ENCODE measurements at places on chromosomes 11 and 22.
A peak's percentile ranks its signal among the peaks of the same experiment; 100 is the strongest.

GRCh38 chr11:66663741-66664296 lies 13.9 kb downstream of the RBM4B start:
- no peak for DNase-seq

DNA sequence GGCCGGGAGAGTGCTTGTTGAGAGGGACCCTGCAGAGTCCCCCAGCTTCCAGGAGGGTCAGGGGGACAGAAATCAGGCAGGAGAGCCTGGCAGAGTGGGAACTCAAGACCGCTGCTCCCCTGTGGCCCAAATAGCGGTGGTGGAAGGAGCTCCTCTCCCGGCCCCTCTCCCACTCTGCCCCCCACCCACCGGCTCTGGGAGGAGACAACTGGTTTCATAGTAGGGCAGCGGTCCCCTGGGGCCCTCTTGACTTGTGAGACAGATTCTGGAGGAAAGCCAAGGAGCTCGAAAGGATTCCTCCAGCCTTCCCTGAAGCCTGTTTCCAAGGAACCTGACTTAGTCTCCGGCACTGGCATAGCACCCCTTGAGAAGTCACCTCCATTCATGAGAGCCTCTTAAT lies 10.1 kb downstream of the PKNOX2 start:
- DNase-seq: no peak

GRCh38 chr11:101705972-101706371 lies 122.2 kb upstream of the TRPC6 start:
- no peak for DNase-seq

DNA sequence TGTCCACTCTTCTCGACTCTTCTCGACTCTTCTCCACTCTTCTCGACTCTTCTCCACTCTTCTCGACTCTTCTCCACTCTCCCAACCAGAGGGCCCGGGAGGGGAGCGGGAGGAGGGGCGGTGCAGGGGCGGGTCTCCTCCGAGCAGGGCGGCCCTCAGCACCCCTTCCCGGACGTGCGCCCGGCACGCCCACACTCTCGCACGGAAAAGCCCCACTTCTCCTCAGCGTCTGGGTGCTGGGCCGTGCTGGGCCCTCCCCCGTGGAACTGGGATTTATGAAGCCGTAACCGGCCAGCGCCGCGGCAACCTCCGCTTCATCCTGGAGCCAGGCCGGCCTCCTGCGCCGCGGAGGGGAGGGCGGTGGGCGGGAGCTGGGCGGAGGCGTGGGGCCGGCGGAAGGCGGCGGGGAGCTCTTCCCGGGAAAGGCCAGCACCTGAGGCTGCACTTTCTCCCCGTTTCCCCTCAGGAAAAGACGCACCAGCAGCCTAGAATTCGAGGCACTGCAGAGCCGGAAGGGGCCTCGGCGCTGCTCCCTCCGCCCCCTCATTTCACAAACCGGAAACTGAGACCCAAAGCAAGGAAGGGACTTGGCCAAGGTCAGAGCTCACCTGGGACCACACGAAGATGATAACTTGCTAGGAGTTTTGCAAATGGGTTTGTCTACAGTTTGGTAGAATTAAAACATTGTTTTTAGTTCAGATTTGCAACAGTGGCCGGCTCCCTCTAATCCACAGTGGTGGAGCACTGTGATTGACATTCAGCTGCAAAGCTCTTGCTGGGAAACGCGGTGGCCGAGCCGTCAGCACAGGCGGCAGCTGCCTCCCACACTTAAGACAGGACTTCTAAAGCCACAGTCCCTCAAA lies 31.6 kb upstream of the JAM3 start:
- peak; percentile 60 for DNase-seq

DNA sequence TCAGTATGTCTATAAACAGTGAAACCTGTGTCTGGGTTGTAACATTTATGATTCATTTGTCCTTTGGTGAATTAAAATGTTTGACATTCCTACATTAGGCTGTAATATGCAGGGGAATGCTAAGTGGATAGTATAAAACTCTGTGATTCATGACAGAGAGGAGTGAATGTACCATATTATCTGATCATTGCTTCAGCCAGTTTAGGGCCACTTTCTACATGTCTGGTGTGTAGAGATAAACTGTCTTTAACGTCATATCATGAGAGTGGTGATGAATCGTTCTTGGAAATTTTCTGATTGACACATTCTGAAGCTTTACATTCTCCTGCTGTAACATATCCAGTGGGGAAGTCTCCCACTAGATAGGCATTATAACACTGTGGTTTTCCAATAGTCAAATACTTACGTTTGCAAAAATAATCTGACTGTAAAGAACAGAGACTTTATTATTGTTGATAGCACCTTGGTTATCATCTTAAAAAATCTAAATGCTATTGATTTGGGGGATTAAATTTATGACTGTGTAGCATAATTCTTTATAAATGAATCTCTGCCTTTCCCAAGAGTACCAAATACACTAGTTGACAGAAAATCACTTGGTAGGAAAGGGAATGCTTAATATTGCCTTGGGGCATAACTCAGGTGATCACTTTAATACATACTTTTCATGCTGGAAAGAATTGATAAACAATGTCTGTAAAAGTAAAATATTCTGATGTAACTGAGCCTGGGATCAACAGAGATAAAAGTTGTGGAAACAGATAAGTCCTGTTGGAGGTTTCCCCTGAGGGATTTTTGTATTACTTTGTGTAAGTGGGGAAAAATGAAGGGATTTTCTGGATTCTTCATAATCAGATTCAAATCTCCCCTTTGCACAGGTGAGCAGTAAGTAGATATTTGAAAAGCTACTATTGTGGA lies 427.9 kb downstream of the JRKL start:
- no peak for DNase-seq

DNA sequence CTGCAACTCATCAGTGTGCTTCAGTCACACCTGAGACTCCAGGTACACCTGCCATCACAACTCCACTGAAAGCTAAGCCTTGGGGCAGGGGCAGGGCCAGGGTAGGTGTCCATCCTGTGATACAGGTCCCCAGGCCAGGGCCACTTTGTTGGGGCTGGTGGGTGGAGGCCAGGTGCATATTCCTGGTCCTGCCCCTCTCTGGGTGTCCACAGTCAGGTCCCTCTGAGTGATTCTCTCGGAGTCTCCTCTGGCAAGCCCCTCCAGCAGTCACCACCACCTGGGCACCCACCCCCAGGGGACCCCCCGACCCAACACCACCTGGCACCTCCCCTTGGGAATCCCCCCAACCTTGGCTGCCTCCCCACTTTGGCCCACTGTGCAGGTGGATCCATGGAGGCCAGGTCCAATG lies 9.5 kb upstream of the ACR start:
- no peak for DNase-seq

DNA sequence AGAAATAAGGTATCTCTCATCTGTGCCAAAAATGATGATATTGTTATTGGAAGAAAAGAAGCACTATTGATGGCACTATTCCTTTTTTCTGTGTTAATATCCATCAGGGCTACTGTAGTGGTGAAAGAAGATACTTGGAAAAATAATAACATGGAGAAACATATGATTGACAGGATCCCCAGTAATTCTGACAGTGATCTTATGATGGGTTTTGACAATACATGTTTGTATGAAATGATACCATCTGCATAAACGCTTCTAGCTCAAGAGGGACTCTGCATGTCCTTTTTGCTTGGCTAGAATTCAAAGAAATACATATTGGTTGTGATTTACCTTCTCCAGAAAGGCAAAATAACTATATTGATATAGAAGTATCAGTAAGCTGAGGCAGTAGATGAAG lies 178.1 kb downstream of the GUCY1A2 start:
- no peak for DNase-seq

GRCh38 chr11:18321578-18321968 lies 367 bp downstream of the HPS5 start:
- DNase-seq: no peak

GRCh38 chr11:8363921-8364320 lies 100.2 kb upstream of the LMO1 start:
- no peak for DNase-seq

DNA sequence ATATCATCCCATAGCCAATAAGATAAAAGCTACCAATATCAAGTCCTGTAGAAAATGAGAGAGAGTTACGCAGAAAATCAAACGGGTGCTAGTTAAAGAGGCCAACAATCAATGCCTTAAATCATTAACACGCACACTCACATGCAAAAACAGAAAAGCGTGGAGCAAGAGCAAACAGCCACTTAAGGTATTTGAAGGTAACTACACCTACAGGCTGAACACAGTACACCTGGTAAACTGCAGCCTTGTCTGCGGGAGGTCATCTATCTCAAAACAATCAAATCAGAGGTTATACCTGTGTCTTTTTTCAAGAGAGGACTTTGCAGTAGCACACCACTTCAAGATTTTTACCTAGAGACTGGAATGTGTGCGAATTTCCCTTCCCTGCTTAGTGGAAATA lies 23.6 kb downstream of the SLC35F2 start:
- no peak for DNase-seq

- DNase-seq: no peak
These were observed 6.8 kb downstream of the OR4D10 start for GRCh38 chr11:59479906-59480305.

DNA sequence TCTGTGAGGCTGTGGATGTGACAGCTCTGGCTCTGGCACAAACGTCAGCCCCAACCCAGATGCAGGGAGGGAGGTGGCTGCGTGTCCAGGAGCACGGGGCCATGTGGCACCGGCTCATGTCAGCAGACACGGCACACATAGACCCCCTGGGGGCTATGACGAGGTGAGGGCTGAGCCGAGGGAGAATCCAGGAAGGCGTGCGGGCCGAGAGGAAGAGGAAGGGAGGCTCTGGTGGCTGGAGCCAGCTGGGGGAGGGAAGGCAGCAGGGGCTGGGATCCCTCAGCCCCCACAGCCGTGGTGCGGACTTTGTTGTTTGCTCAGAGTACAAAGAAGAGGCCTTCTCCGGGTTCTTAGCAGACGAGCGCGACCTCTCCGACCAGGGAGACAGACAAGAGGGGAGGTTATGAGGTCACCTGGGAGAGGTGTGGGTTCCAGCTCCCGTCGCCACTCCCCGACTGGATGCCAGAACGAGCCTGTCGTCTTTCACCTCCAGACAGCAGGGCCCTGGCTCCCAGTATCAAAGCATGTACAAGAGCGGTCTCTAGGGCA lies 46.1 kb downstream of the CDKN1C start:
- DNase-seq: no peak

DNA sequence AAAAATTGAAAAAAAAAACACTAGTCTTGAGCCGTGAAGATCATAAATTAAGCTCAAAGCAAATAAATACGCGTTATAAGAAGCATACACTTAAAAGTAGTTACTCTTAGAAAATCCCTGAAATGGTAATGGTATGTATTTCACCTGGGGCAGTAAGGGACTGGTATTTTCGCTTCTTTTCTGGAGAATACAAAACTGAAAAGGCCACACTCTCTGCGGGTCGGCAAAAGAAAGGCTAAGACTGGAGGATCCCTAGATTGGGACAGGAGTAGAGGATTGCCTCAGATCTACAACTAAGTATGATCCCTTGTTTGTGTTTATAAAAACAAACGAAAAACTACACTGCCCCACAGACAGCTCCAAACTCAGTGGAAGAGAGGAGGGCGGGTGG lies 617 bp downstream of the TSG101 start:
- DNase-seq: no peak

- no peak for DNase-seq
These were observed 13.0 kb downstream of the MRPL21 start for GRCh38 chr11:68890490-68891231.

DNA sequence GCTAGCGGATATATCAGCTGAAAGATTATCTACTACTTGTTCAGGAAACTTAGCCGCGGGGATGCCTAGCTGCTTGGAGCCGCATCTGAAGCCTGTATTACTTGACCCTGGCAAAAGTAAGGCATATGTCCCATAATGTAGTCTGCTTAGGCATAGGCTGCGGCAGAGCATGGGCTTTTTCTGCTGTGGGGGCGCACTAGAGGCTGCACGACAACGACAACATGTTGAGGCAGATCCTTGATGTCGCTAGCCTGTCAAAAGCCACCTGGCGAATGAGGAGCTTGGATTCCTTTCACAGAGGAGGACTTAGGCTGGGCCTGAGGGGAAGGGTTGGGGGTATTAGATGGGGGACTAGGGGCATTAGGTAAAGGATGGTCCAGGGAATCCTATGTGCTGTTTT lies 1.1 kb upstream of the OR52N2 start:
- no peak for DNase-seq

GRCh38 chr11:36356201-36356600 lies 60.1 kb downstream of the PRR5L start:
- peak; percentile 46 for DNase-seq

DNA sequence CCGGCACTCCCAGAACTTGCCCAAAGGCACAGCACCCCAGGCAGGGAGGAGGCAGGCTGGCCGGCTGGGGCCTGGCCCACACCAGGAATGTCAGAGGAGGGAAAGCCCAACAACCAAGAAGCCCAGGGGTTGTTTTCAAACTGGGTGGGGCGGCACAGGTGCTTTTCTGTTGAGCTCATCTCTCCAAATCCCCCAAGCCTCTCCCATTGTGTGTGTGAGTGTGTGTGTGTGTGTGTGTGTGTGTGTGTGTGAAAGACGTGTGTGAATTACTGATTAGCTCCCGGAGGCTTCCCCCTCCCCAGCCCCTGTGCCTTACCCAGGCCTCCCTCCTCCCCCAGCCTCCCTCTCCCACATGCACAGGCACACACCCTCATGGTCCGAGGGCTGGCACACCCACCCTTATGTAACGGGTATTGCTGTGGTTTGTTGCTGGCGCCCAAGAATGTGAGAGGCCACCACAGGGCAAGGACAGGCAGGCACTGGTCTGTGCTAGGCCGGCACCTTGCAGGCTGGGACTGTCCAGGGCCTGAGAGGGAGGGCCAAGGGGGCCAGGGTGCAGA lies 15.9 kb downstream of the TRIM29 start:
- DNase-seq: no peak

GRCh38 chr11:62374801-62375200 lies 37.6 kb downstream of the ASRGL1 start:
- no peak for DNase-seq

GRCh38 chr11:12762278-12762677 lies 88.1 kb downstream of the TEAD1 start:
- DNase-seq: no peak

DNA sequence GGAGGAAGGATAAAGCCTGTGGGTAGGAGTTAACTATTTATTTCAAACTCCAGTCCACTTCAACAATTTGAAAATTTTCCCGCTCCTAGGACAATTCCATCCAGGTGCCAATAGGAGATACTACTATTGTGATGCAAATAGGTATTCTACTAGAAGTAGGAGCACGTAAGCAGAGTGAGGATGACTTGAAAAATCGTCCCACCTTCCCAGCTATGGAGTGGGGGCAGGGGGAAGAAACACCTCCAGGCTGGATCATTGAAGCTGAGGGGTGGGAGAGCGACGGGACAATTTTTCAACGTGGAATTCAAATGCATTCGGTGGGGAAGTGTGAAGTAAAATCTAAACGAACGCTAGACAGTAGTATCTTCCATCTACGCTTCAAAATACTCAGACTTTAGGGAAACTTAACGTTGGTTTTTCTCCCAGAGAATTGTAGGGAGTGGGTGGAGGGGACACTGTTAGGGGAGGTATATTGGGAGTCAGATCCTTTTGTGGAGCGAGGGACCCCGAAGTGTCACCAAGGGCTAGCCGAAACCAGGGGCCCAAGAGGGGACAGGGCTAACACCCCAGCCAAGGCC lies 523 bp upstream of the ARHGAP42 start:
- DNase-seq: no peak

DNA sequence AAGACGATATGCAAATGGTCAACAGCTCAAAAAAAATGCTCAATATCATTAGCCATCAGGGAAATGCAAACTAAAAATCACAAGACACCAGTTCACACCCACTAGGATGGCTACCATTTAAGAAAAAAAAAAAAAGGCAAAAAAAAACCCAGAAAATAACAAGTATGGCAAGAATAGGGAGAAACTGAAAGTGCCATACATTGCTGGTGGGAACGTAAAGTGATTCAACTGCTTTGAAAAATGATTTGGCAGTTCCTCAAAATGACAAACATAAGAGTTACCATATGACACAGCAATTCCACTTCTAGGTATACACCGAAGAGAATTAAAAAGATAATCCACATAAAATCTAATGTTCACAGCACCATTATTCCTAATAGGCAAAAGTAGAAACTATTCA lies 47.5 kb downstream of the PICALM start:
- no peak for DNase-seq

Measured in GM20000 (cell line).